ENCODE measurements at places on chromosomes 3 and 15. TPM values are rescaled to one million over a fixed set of nuclear protein-coding genes. Genes with fewer than 3 reads are reported as not detected.

Gene DLL4
- 5.8 TPM for total RNA-seq

Gene PPP1R14D
- total RNA-seq: not detected

Gene POLG
- 26.9 TPM for total RNA-seq

Gene GOLGA8K
- 0.50 TPM for total RNA-seq

Gene MGA
- total RNA-seq: 60.0 TPM

Gene GALNT15
- total RNA-seq: 19.1 TPM

Gene C2CD4A
- 0.79 TPM for total RNA-seq

Gene TTC21A
- 5.3 TPM for total RNA-seq

Gene CSNK1G1
- total RNA-seq: 33.1 TPM

Gene C3orf70
- total RNA-seq: 26.4 TPM

Gene ACP3
- 1.5 TPM for total RNA-seq

Gene SEMA6D
- 113 TPM for total RNA-seq

GRCh38 chr15:21267226-21267625 lies 173.1 kb downstream of the POTEB3 start:
- no peak for DNase-seq

DNA sequence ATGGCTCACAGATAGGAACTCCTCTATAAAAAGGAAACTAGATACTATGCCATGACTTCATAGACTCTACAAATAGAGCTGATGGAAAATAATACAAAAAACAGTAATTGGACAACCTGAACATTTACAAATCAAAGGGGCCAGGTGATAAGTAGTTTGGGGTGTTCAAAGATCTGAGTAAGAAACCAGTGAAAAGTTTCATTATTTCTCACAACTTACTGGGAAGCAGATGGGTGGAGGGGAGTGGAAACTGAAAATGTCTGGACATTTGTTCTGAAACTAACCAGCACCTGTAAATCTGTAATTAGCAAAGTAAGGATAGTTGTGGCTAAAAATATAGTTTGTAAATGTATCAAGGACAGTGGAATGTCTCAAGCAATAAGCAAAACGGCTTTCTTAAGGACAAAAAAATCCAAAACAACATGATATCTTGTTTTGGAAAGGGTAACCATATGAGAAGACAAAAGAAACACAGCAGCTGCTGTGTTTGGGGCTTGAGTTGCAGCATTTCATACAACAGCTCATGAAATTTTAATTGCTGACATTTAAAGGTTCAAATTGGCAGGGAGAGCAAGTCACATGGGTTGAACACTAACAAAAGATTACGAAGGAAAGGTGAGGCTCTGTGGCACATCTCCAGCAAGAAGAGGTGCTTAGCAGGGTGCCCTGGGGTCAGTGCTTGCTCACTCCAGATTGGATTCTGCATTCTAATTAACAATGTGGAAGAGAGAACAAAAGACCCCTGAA lies 26.8 kb upstream of the THBS1 start:
- no peak for DNase-seq

- no peak for DNase-seq
Measured at GRCh38 chr3:217948-218347, 21.4 kb downstream of the CHL1 start.

GRCh38 chr3:7787871-7788828 lies 713.5 kb upstream of the LMCD1 start:
- DNase-seq: no peak

- no peak for DNase-seq
Measured at GRCh38 chr3:185094697-185095096, 58.2 kb downstream of the C3orf70 start.

DNA sequence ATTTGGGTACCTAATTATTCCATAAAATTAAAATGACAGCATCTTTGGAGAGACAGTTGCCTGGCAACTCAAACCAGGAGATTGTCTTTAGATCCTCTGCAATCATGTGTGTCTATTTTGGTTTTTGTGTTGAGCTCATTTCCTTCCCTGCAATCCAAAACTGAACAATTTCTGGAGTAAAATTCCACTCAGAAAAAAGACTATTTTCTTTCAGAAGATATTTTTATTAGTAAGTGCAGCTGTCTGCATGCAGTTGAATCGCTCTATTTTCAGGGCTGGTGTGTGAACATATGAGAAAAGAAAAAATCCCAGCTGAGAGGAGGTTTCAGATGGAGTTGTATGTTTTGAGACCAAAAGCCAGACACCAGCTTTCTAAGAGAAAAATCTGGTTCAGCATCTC lies 41.9 kb upstream of the DYNC1LI1 start:
- DNase-seq: peak; percentile 20

DNA sequence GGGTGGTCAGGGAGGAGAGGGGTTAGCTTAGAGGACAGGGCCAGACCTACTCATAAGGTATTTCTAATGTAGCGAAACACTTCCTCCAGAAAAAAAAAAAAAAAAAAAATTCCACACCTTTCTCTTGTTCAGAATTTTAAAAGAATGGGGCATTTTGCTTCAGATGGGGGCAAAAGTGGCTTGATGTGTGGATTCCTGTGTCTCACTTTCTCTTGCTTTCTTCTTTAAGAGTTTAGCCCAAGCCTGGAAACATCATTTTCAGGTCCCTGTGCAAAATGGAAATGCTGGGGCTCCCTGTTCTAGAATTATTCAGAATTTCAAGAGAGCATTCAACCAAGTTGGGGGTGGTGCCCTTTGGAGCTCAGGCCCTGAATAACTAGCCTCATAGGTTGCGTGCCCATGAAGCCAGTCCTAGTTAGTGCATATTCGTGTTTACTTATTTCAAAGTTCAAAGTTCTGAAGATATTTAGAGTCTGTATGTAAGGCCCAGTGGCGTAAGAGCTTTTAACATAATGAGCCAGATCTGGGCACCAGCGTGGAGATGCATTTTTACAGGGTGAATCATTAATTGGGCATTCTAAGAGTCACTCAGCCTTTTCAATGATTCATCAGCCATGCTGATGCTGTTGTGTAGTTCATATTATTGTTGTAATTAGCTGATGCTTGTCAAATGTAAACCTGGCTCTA lies 104.5 kb downstream of the RPLP1 start:
- DNase-seq: no peak

DNA sequence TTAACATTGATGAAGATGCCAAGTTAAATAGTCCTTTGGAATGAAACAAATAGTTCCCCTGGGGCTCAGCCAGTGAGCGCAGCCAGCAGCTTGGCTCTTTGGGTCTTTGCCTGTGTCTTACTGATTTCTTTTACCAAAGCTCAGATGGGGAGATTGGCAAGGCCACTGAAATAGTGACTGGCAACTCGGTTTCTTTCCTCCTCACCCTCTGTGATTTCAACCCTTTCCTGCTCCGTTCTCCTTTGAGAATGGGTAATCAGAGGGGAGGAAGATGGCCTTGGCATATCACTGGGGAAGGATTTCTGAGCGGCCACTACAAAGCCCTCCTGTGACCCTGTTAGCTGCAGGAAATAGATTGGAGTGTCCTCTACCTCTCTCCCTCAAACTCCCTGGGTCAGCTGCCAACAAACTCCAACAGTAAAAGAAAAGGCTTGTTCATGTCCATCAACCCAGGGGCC lies 337.1 kb upstream of the LRRFIP2 start:
- no peak for DNase-seq

DNA sequence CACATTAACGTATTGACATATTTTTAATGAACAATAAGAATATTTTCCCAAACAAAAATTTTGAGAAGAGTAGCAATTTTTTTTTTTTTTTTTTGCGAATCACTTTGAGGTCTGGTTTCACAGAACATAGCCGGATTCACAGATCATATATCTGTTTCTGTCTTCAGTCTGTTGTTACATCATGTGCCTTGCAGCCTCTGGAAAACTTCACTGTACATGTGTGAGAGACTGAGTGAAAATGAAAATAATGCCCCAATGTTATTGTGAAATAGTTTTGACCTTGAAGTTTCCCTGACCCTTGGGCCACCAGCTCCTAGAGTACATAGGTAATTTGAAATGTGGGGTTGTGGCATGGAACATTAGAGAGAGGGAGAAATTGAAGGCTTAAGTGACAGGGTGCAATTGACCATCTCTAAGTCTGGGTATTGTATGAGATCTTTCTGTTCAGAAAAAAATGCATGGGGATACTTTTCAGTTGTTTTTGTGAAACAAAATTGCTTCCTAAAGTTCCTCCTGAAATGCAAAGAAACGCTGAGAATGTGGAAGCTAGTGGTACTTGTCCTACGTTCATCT lies 14.0 kb downstream of the ITPR1 start:
- no peak for DNase-seq

- no peak for DNase-seq
Measured at GRCh38 chr3:195905970-195906864, 2.1 kb downstream of the TNK2 start.

GRCh38 chr3:47098910-47099309 lies 65.0 kb downstream of the SETD2 start:
- no peak for DNase-seq

DNA sequence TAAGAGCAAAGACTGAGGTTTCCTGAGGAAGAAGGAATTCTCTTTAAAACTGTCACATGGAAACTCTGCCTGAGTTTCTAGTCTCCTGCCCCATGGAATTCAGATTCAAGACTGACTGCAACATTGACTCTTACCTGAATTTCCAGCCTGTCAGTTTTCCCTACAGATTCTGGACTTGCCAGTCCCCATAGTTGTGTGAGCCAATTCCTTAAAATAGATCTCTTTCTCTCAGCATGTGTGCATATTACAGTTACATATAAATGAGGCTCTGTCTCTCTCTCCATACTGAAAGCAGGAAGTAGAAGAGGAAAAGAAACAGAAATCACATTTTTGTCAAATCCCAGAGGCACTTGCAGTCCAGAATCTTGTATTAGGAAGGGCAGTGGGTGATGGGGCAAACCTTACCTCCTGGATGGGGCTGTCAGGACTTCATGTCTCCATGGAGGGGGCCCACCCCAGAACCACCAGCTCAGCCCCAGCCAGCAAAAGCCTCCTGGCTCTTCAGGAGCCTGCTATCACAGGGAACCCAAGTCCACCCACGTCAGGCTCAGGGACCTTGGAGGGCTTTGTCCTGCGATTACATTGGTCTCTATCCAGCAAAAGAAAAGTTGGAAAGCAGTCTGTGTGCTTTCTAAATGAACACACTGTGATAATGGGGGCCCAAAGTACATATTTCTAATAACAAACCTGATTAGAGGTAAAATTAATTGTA lies 18.8 kb upstream of the GOLGA8J start:
- DNase-seq: no peak

GRCh38 chr15:28885630-28886430 lies at the start of gene APBA2:
Gene APBA2 (plus strand): TSS chr15:28885974. CDS start chr15:29053885, 167,911 bp downstream.
- DNase-seq: no peak

- no peak for DNase-seq
Measured at GRCh38 chr3:178718995-178719635, 182.9 kb downstream of the KCNMB2 start.

- DNase-seq: peak; percentile 88
Measured at GRCh38 chr15:72168131-72168807, 29.3 kb downstream of the GRAMD2A start.

GRCh38 chr15:73072894-73073293 lies 20.6 kb downstream of the NEO1 start:
- no peak for DNase-seq

GRCh38 chr3:18345015-18345367 lies 80.1 kb downstream of the SATB1 start:
- DNase-seq: no peak

DNA sequence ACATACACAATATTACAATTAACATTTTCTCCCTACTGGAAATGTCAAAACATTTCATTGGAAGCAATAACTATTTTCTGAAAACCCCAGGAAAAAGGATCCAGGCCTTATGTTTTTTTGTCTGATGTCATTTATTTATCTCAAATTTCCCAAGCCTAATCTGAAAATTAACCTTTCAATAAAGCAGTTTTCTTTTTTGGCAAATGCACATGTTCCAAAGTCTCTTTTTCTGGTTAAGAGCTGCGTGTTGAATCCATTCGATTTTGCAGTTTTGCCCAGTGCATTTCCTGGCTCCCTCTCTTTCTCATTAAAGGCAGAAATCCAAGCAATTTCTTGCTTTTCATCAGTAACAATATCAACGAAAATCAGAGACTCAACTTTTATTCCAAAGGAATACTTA lies 222.3 kb downstream of the NR1D2 start:
- peak; percentile 22 for DNase-seq

DNA sequence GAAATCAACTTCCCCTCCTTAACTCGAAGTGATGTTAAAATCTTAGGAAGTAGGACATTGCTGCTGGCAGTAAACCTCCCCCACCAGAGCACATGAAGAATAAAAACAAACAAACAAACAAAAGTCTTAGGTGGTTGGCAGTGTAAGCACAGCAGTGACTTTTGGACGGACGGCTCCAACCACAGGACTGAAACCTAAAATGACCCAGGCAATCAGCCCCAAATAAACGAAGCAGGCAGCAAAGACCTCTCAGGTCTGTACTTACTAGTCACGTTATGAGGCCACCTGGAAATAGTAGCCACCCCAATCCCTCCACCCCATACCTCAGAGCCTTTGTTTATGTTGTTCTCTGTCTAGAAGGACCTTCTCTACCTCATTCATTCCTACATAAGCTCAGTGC lies 33.5 kb upstream of the HES1 start:
- DNase-seq: no peak

GRCh38 chr3:169628567-169628966 lies 34.9 kb downstream of the MECOM start:
- no peak for DNase-seq

- DNase-seq: peak; percentile 4
Measured at GRCh38 chr3:190385731-190386688, 2.0 kb upstream of the CLDN16 start.

- no peak for DNase-seq
Measured at GRCh38 chr3:23940775-23941174, 4.3 kb upstream of the NR1D2 start.

- no peak for DNase-seq
Measured at GRCh38 chr3:85148036-85148435, 189.2 kb downstream of the CADM2 start.

DNA sequence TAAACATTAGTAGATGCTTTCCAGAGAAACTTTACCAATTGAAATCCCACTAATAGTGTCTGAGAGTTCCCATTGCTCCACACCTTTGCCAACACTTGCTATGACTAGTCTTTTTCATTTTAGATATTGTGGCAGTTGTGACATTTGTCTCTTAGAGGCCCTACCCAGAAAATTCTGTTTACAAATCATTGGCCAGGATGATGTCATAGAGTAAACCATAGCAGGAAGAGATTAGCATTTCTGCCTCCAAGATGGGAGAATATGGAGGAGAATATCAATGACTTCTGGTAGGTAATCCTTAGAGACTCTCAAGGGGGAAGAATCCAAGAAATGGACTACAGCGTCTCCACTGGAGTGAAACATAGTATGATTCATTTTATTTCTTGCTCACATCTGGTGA lies 291.0 kb upstream of the CNTN3 start:
- no peak for DNase-seq

DNA sequence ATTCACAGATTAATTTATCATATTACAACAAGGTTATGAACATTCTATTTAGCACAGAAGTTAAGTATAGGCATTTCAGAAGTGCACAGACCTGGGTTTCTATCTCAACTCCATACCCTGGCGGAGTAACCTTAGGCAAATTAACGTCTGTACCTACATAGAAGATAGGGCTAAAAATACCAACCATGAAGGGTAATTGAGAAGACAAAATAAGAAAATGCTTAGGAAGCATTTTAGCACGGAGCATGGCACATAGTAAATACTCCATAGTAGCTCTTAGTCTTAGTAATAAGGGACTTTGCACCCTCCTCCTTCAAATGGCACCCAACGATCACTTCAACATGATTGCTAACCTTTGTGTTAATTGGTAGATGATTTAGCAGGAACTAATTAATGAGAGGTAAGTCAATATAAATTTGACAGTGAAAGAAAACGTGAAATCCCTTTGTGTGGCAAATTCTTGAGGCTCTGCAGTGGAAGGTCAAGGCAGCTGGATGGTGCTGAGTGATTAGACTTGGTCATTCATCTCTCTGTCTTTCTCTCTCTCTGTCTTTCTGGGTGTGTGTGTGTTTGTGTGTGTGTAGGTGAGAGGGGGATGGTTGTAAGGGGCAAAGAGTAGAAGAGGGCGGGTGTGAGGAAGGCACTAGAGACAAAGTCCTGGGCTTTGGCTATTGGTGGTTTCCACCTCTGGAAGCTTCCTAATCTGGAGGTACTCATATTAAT lies 131.1 kb upstream of the PHLDB2 start:
- DNase-seq: no peak
